Epithelial cell of alveolus of lung (primary cell): ENCODE measurements at places on chromosomes 5 and 9. TPM values are rescaled to one million over a fixed set of nuclear protein-coding genes. Genes with fewer than 3 reads are reported as not detected.

KIF12 gene
- total RNA-seq, result under 0.01 TPM in 1 of 2 replicates, not detected in the other

CENPP gene
- total RNA-seq, result 0.72 and 3.2 TPM in 2 replicates

TXNDC8 gene
- not detected in 2 replicates for total RNA-seq

FREM1 gene
- 0.08 and 0.26 TPM in 2 replicates for total RNA-seq

PCDHB13 gene
- 0.26 and 1.0 TPM in 2 replicates for total RNA-seq

PDE6A gene
- total RNA-seq, result under 0.01 and 0.13 TPM in 2 replicates

MYO10 gene
- total RNA-seq, result 34.5 and 37.0 TPM in 2 replicates

CRB2 gene
- not detected in 2 replicates for total RNA-seq

FBXL17 gene
- 8.7 and 13.3 TPM in 2 replicates for total RNA-seq
